ENCODE measurements at places on chromosomes 5 and 9.

DNA sequence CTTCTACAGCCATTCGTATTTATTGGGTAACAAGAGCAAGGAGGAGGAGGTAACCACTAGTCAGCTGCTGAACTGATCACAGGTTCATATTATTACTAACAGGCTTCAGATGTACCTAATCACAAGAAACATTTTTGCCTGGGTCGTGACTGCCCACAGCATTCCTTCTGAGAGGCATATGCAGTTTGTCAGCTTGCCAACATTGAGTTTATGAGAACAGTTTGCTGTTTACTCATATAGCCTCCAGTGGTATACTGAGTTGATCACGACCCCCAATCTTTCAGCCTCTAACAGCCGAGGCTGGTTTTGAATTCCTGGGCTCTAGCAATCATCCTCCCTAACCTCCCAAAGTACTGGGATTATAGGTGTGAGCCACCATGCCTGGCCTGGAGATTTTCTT, 693.6 kb downstream of the TLE1 start:
- DNase-seq = peak; percentile 64

DNA sequence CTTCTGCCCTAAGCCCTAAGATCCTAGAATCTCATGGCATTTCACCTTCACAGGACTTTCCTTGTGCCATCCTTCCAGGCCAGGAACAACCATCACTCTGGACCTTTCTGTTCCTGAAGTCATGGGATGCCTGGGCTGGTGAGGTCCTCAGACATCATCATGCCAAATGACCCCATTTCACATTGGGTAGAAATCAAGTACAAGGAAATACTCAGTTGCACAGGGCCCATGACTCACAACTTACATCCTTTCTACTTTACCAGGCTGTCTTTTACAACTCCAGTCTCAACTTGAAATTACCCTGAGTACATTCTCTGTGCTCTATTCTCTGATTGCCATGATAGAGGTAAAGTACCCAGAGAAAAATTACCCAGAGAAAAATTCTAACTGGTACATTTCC, 167.1 kb downstream of the PIK3R1 start:
- DNase-seq = peak; percentile 29

- DNase-seq = no peak
These were observed 44.8 kb downstream of the CTSL start for GRCh38 chr9:87770616-87771315.

GRCh38 chr5:145991044-145991575, 54.7 kb downstream of the SH3RF2 start:
- peak; percentile 55 for DNase-seq

DNA sequence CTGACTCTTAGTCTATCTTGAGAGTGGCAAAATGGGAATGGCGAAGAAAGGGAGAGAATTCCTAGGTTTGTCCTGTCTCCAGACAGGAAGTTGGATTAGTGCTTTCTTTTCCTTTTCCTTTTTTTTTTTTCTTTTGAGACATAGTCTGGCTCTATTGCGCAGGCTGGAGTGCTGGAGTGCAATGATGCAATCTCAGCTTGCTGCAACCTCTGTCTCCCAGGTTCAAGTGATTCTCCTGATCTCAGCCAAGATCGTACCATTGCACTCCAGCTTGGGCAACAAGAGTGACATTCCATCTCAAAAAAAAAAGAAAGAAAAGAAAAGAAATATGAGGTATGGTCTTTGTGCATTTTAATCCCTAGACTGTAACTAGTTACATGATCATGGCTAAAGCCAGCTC, 12.6 kb upstream of the KIF27 start:
- peak; percentile 61 for DNase-seq

GRCh38 chr9:72855890-72856523, 96.8 kb downstream of the ALDH1A1 start:
- no peak for DNase-seq

DNA sequence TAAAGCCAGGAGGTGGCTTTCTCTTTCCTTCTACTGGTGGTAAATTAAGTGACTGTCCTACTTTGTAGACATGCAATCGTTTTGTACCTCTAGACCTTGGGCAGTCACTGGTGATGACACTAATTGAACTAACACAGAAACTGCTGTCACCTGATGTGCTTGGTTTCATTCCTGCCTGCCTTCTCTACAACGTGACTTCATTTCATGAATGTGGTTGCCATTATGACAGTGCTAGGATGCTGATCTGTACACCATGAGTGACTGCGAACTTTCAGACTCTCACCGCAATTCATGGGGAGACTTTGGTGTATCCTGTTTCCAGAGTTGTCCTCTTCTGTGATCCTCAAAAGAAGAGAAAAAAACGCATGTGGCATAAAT, 47.5 kb downstream of the UBE2QL1 start:
- DNase-seq = no peak

DNA sequence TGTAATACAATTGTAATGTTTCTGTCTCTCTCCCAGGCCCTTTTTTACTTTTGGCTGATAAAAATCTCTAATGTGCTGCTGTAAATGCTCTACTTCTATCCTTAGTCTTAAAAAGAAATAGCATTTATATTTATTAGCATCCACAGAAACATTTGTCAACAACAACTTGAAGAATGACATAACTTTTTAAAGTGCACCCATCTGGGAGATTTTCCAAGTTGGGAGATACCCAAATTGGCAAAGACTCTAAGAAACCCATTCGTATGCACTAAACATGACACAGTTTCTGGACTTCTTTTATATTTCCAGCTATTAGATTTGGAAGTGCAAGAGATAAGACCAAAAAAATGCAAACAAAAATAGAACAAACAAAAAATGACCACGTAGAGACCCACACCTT, 2287.4 kb upstream of the WWC1 start:
- no peak for DNase-seq

DNA sequence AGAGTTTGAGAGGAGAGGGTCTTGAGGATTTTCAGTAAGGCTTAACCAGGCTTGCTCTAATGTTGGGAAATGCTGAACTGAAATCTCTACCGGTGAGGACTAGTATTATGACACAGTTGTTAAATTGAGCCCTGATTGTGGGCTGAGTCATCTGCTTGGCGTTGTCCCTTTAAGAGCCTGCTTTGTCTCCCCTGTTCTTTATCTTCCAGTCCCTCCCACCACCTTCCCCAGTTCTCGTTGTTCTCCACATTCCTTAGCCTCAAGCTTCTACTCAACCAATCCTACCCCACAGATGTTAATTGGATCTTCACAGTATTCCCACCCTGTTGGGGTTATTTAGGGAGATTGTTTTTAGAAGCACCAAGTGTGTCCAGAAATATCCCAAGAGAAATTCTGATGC, 57.6 kb downstream of the ANKRD55 start:
- DNase-seq = peak; percentile 84

DNA sequence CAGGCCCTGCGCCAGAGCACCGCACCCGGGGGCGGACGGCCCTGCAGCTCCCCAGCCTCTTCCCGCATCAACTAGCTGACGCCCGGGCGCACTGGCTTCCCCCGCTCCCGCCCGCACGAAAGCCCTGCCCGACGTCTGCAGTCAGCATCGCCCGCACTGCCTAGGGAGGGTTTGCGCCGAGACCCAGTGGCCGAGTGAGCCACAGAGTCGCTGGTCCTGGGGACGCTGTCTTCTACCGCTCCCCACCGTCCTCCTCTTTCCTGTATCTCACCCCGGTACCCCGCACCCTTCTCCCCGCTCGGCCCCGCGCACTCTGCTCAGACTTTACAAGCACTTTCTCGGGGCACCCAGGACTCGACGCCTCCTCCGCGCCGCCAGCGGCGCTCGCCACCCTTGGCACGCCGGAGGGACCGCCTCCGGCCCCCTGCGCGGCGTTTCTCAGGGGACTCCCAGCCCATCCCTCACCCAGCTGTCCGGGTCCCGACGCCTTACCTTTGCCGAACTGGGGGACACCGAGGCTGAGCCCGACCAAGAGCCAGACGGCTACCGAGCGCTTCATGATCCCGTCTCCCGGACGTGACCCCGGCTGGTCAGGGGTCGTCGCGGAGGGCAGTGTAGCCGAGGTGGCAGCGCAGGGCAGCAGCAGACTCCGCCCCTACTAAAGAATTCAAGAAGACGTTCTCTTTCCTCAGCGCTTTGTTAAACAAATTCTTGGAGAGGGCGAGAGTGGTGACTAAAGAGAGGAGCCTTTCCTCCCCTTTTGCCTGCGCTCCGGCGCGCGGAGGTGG, 670 bp downstream of the EDIL3 start:
- peak; percentile 54 for DNase-seq

DNA sequence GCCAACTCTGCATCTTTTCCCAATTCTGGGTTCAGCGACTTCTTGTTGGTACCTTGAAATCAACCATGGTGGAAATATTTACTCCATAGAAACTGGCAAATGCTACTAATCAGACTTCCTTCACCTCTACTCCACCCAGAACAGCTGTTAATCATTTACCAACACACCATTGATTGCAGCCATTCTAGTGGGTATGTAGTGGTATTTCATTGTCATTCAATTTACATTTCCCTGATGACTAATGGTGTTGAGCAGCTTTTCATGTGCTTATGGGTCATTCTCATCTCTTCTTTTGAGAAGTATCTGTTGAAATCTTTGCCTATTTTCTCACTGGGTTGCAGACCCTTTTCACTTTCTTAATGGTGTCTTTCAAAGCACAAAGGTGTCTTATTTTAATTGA, 122.4 kb upstream of the MSX2 start:
- DNase-seq = no peak

DNA sequence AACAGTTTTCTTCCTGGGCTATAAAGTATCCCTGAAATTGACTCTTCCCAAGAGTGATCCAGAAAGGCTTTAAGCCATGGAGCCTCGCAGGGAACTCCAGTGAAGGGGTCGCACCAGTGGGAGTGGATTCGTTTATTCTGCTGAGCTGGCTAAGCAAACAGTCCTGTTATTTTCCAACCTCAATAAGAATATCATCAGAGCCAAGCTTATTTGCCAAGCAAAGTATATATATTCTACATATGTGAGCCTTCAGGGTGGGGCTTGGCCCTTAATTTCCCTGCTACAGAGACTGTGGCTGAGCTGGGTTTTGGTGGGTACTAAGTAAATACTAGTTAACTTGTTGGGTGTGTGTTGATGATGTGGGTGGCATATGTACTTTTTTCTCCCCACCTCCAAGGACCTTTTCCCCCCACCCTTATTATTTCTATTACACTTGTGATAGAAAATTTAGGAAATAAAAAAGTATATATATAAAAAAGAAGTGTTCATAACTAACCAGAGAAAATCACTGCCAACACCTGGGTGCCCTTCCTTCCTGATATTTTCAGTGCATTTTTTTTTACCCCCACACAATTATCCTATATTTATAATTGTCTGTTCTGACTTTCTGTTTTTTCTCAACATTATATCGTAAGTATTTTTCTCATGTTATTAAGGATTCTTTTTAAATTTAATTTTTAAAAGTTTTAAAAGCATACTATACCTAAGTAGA, 5.3 kb downstream of the GSN start:
- DNase-seq = no peak

GRCh38 chr9:134758949-134759607, 117.5 kb downstream of the COL5A1 start:
- no peak for DNase-seq

DNA sequence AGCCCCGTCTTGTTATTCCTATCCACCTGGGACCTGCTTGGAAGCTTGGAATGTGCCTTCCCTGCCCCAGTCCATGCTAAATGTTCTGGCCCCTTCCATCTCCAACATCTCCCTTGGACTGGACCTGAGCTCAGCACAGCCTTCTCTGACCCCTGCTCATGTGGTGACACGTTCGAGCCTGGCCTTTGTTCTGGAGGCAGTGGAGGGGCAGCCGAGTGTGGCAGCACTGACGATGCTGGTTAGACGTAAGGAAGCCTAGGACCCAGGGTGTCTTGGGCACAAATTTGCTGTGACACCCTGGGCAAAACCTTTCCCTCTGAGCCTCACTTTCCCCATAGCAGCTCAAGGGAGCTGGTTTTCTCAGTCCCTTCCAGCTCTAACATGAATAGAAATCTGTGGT, 3.9 kb downstream of the SPACA9 start:
- DNase-seq = no peak

- no peak for DNase-seq
These were observed 2.3 kb upstream of the ENG start for GRCh38 chr9:127856729-127857116.

DNA sequence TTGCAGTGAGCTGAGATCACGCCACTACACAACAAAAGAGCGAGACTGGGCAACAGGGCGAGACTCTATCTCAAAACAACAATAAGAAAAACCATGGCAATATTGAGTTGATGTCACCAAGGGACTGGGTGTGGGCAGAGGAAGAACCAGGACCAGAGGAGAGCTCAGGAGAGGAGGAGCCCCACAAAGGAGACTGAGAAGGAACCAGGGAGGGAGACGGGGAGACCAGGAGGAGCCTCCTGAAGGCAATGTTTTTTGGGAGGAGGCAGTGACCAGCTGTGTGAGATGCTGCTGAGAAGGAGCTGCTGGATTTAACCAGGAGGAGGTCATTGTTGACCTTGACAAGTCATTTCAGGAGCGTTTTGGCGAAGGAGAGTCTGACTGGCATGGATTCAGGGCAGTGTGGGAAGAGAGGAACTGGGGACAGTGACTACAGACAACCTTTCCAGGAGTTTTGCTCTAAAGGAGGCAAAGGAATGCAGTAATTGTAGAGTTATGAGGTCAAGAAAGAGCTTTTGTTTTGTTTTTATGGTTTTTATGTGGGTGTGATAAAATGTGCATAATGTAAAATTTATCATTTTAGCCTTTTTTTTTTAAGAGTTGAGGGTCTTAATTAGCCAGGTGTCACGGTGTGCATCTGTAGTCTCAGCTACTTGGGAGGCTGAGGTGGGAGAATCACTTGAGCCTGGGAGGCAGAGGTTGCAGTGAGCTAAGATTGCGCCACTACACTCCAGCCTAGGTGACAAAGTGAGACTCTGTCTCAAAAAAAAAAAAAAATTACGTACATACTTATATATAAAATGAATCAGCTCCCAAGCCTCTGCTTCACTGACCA, 17.9 kb downstream of the TRUB2 start:
- DNase-seq = no peak

- DNase-seq = no peak
These were observed 35.1 kb downstream of the NDST1 start for GRCh38 chr5:150542933-150543445.

GRCh38 chr9:116641292-116642059, 45.6 kb upstream of the TRIM32 start:
- DNase-seq = no peak

DNA sequence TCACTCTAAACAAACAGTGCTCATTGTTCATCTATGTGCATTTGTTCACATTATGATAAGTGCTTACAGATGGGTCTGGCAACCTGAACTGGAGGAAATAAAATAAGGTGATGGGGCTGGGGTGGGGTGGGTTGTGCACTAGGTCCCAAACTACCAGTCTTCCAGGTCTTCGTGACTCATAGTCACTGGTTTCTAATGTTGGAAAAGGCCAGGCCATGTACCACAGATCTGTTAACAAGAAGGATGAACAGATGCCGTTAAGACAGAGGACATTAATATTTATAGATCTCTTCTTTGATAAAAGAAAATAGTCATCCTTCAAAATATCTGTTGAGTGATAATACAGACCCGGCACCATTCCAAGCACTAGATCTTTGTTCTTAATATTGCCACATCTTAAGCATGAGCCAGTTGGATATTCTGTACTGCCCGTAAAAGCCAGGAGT, 71.4 kb upstream of the STARD4 start:
- DNase-seq = no peak

- no peak for DNase-seq
These were observed 97.3 kb upstream of the GOLGA1 start for GRCh38 chr9:125038166-125038565.

- peak; percentile 94 for DNase-seq
These were observed 263.5 kb downstream of the ARHGAP26 start for GRCh38 chr5:143033535-143034250.
